Hematopoietic multipotent progenitor cell treated with erythropoietin and hydrocortisone succinate and interleukin-3 and kit ligand, for 15 days (in vitro differentiated cells): ENCODE measurements at places on chromosomes 1 and 21.

DNA sequence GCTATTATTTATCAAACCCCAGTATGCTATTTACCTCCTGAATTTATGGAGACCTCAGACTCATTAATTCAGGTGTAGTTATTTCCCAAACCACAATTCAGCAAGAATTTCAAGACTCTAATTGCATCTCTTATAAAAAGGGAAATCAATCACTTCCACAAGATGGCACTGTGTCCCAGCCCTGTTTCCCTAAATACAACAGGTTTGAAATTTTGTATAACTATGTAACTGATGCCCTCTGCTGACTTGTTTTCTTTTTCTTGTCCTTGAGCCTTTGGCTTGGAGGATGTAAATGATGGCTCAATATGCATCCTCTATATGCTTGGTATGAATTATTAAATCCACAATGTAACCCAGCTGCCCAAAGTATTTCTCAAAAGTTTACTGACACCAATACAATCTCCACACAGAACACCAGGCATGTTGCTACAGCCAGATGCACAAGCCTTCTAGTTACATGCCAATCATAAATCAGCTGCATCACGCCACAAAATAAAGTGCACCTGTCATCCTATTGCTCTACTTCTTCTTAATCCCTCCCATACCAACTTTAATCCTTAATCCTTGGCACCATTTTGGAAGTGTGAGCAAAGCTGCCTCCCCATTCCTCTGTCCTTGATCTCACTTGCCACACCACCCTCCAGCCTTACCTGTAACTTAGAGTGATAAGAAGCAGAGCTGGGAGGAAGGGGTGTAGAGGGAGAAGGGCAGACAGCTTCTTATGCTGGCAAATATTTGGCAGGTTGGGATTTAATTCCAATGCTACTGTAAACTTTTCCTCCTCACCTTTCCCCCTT is 9.0 kb downstream of the C1orf105 start:
- peak; percentile 74 for DNase-seq

- no peak for DNase-seq
Measured at GRCh38 chr1:118077331-118078045, 107.5 kb downstream of the SPAG17 start.

DNA sequence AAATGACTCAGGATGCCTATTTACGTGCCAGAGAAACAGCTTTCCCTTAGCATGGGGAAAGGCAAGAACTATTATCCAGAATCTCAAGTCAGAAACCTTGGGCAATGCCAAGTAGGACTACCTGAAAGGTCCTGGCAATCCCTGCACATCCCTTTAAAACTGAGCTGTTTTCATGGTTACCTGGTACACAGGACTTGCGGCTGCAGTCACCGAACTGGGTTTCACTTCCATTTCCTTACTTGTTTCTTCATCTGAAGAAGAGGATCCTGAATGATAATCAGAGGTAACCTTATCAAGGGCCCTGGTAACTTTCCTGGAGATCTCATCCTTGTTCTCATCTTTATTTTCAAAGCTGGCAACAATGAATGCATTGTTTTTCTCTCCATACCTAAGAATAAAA is 14.3 kb downstream of the BTG3 start:
- DNase-seq, result no peak

DNA sequence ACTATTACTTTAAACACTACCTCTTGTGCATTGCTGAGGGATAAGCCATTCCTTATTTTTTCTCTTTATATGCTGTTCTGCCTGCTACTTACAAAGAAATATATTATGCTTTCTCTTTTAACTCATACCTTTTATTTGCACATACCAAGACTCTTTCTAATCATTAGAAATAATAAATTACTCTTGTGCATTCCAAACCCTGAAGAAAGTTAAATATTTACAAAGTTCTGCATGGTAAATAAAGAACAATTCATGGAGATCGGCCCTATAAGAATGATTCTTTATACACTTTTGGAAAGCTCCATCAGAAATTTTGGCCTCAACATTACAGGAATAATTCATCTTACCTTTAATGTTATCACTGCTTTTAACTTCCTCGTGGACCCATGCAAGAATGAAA is 86.7 kb upstream of the PALMD start:
- no peak for DNase-seq

DNA sequence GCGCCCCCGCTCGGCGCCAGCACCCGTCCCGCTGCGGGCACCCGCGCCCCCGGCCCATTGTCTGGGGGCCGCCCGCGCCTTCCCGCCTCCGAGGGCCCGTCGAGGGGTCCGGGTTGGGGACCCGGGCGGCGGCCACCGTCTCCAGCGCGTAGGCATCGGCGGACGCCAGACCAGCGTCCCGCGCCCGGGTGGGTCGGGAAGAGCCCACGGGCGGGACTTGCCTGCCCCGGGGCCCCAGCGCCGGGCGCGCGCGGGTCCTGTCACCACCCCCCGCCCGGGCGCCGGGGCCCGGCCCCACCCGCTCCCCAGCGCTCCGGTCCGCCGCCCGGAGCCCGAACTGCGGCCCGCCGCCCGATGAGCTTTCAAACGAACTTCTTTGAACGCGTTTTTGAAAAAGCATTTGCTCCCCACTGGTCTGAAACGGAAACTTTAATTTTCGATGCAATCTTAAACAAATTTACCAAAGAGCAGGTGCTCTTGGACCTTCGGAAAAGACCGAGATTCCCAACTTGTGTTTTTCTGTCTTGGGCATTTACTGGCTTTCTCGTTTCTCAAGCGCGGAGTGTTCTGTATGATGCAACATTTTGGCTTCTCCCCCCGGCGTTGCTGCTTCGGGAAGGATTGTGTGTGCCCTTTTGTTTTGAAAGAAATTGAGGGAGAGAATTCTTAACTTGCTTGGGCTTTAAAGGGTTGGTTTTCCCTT is 615 bp downstream of the CLIC4 start:
- DNase-seq, result peak; percentile 63

GRCh38 chr21:41431788-41432548 is 5.9 kb downstream of the MX1 start:
- no peak for DNase-seq

DNA sequence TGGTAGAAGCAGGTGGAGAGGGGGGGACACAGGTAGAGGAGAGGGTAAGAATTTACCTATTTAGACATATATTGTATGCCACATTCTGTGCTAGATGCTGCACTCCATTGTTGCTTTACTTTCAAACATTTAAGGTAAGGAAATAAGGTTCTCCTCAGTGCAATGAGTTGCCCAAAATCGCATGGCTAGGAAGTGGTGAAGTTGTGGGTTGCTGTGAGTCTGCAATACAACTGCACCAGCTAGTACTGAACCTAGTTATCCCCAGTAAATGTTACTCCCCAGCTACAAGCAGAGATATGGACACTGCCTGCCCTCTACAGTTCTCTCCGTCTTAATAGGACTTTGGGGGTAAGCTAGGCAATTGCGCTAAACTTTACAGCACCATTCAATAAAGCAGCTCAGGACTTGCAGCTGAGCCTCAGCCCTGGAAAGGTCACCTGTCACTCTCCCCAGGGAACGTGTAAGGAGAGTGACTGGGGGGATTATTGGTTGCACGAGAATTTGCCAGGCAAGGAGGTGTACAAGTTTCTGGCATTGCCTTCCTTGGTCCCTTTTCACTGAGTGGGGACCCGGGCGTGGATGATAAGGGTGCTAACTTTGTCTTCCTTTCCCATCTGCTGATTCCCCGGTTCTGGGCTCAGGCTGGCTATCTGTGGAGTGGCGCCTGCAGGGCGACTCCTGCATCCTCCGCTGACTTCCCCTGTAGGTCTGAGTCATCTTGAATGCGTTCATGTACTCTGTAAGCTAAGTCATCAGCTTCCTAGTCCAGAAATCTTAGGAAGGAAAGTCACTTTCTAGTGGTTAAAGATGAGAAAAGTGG is 71.3 kb upstream of the CNTN2 start:
- DNase-seq, result peak; percentile 20

- DNase-seq, result no peak
Measured at GRCh38 chr1:204258213-204259115, 44.7 kb upstream of the GOLT1A start.

DNA sequence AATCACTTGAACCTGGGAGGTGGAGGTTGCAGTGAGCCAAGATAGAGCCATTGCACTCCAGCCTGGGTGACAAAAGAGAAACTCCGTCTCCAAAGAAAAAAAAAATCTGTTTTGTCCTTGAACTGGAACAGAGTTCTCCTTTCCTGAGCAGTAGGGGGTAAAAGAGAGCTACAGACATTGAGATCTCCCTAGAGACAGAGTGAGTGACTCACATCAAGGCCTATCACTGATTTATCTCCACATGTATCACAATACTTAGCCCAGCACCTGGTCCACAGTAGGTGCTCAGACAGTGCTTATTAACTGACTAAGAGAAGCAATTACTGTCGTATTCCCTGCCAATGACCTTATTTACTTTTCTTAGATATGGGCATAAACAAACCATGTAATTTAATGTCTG is 354.1 kb upstream of the C1orf87 start:
- no peak for DNase-seq

GRCh38 chr1:145997016-145997717 is 788 bp upstream of the TXNIP start:
- no peak for DNase-seq

DNA sequence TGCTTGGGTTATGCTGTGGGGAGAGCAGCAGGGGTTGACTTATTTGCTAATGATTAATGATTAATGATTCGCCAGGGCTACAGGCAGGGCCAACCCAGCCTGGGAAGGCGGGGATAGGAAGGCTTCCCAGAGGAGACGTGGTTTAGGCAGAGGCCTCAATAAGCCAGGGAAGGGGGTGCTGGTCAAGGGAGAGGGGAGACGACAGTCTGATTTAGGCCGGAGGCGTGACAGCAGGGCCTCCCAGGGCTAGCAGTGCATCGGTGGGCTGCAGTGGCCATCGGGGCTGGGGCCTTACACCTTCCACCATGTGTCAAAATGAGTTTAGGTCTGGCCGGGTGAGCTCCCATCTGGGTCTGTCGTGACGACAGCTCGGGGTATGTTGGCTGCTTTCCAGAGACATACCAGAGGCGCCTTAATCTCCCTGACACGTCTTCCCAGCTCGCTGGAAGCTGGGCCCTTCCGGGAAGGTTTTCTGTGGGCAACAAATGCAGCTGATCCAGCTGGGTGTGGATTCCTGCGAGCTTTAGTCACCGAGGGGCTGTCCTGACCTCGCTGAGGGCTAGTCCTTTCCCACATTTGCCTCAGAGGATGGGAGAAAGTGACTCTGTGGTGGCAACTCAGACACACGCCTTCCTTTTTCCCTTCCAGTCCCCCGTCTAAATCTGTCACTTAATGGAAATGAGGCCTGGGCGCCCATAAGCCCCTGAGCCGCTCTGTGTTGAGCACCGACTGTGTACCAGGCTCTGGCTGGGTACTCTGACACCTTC is 3.7 kb upstream of the SLC1A7 start:
- DNase-seq, result no peak

- no peak for DNase-seq
Measured at GRCh38 chr1:194584052-194584451, 1397.6 kb upstream of the B3GALT2 start.

DNA sequence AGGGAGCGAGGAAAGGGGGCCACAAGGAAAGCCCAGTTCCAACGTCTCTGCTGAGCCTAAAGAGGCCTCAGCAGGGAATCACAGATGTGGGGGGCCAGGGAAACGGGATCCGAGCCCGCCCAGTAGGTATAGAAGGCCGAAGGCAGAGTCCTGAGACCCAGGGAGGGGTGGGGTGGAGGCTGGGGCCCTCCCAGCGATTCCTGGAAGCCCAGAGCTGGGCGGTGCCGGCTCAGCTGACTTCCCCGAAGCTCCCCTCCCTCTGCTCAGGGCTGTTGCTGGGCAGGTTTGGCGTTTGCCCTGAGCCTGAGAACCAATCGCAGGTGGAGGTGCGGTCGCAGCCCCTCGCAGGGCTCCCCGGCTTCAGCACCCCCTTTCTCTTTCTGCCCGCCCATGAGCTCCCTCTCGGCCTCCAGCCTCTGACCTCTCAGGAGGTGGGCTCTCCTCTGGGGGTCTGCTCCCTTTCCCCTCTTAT is 12.8 kb downstream of the ADAMTSL4 start:
- DNase-seq, result peak; percentile 93

DNA sequence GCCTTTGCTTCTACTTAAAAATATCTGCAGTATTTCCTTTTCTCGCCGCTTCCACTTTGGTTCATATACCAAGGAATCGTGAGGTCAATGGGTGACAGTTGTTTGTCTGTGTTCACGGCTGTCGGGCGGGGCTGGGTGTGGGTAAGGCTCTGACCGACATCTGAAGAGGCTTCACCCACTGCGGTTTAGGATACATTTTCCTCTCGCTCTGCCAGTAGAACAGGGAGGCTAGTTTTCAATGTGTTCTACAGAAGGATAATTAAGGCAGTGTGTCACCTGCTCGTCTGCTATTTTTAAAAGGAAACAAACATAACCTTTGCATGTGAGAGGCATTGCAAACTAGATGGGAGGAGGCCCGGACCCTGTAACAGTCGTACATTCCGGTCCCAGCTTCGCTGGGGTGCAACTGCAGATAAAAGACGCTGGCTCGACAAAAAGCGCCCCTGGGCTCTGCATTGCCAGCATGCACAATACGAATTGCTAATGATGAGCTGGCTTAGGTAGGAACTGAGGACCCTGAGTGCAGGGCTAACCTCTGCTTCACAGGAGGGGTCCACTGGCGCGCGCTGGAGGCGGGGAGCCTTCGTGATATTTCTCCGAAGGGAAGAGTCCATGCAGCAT is 8.5 kb upstream of the ERG start:
- peak; percentile 6 for DNase-seq

DNA sequence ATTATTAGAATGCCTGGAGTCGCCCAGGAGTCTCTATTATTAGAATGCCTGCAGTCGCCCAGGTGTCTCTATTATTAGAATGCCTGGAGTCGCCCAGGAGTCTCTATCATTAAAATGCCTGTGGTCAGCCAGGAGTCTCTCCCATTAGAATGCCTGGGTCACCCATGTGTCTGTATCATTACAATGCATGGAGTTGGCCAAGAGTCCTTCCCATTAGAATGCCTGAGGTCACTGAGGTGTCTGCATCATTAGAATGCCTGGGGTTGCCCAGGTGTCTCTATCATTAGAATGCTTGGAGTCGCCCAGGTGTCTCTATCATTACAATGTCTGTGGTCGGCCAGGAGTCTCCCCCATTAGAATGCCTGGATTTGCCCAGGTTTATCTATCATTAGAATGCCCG is 66.9 kb downstream of the RNF187 start:
- DNase-seq, result no peak

GRCh38 chr21:31524140-31524539 is 135.4 kb upstream of the SOD1 start:
- DNase-seq, result no peak

GRCh38 chr1:96478228-96478627 is 243.4 kb upstream of the PTBP2 start:
- DNase-seq, result no peak

DNA sequence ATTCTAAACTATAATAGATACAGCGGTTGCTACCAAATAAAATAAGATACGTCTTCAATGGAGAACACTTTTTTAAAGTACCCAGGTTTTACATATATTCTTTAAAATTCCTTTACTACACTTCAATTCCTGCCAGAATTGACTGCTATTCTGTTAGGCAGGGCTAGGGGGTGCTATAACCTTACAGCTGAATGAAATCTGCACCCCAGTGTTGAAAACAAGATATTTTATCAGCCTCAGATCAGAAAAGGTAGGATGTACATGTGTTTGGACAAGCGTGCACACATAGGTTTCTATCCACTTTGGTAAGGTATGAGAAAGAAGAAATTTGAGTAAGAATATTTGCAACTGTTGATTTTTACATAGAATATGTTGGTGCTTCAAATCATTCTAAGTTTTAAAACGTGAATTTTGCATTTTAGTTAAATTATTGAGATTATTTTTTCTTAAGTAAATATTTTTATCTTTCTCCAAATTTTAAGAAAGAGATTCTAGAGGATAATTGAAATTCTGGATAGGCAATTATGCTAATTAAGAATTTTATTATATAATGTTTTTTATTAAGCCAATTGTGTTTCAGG is 490.8 kb upstream of the ADGRL4 start:
- no peak for DNase-seq
